ENCODE measurements at places on chromosomes 12 and 14. TPM values are rescaled to one million over a fixed set of nuclear protein-coding genes. Genes with fewer than 3 reads are reported as not detected.

Gene DENND5B
- polyA plus RNA-seq: 34.4 TPM

Gene RDH5
- 21.5 TPM for polyA plus RNA-seq

Gene FIGNL2
- polyA plus RNA-seq: 4.2 TPM

Gene KRT71
- not detected for polyA plus RNA-seq

Gene AKAP3
- polyA plus RNA-seq: 3.9 TPM

Gene SIX1
- 8.8 TPM for polyA plus RNA-seq

Gene INSM2
- 0.09 TPM for polyA plus RNA-seq

Gene MSI1
- polyA plus RNA-seq: 19.3 TPM

Gene PLA2G1B
- 0.47 TPM for polyA plus RNA-seq

Gene KRT73
- not detected for polyA plus RNA-seq

Gene CLEC4A
- 2.3 TPM for polyA plus RNA-seq

Gene CYP27B1
- 1.1 TPM for polyA plus RNA-seq

Gene LRRIQ1
- 49.5 TPM for polyA plus RNA-seq

Gene PRKD1
- 33.4 TPM for polyA plus RNA-seq

Gene RNFT2
- polyA plus RNA-seq: 6.2 TPM

Gene NGB
- polyA plus RNA-seq: not detected

Gene MEG3
- polyA plus RNA-seq: 111 TPM

Gene STK38L
- polyA plus RNA-seq: 45.6 TPM

Gene SLC16A7
- 5.8 TPM for polyA plus RNA-seq

Gene TPPP2
- 3.8 TPM for polyA plus RNA-seq

Gene TAS2R7
- not detected for polyA plus RNA-seq

Gene HHIPL1
- polyA plus RNA-seq: 1.7 TPM

Gene DPF3
- 5.3 TPM for polyA plus RNA-seq

Gene RD3L
- not detected for polyA plus RNA-seq

Gene SERPINA6
- polyA plus RNA-seq: 7.3 TPM

Gene EIF2S3B
- polyA plus RNA-seq: 9.8 TPM

Gene SOAT2
- polyA plus RNA-seq: 1.1 TPM
